ENCODE measurements at places on chromosomes 16 and 17.
A peak's percentile ranks its signal among the peaks of the same experiment; 100 is the strongest.

DNA sequence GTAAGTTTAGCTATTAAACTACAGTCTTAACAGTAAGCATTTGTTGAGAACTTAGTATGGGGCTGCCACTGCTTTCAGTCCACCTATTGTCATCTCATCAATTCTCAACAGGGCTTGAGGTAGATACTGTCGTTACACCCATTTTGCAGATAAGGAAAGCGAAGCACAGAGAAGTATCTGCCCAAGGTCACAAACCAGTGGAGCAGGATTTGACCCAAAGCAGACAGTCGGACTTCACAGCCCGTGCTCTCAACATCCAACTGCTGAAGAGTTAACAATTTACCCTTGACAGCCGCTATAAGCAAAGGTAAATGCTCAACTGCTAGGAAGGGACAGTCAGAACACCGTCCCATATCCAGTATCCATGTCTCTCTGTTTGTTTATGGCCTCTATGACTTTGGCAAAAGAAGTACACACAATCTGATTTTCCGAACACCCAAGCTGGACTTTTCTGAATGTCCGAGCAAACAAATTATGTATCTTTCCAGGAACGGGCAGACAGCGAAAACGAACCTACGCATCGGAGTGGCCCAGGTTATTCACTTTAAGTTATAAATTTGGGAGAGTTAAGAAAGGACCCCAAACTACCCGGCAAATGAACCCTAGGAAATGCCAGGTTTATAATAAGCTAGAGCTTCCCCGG is 1.2 kb downstream of the SIAH1 start:
- DNase-seq = peak; percentile 62

DNA sequence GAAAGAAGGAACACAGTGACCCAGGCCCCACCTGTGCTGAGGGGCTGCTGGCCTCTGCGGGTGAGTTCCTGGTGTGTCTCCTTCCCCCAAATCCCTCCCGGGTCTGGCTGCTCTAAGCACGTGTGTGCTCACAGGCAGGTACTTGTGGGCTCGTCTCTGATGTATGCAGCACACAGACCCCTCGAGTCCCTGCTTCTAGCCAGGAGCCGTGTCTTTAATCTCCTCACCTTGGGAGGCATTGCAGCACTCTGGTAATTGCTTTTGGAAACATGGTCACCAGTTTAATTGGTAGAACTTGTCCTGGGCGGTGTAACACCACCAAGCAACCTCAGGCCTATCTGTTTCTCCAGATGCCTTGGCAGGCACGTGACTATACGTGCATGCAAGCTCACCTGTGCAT is 8.8 kb upstream of the RPL38 start:
- no peak for DNase-seq

GRCh38 chr16:25089351-25089750 is 22.2 kb upstream of the LCMT1 start:
- no peak for DNase-seq

DNA sequence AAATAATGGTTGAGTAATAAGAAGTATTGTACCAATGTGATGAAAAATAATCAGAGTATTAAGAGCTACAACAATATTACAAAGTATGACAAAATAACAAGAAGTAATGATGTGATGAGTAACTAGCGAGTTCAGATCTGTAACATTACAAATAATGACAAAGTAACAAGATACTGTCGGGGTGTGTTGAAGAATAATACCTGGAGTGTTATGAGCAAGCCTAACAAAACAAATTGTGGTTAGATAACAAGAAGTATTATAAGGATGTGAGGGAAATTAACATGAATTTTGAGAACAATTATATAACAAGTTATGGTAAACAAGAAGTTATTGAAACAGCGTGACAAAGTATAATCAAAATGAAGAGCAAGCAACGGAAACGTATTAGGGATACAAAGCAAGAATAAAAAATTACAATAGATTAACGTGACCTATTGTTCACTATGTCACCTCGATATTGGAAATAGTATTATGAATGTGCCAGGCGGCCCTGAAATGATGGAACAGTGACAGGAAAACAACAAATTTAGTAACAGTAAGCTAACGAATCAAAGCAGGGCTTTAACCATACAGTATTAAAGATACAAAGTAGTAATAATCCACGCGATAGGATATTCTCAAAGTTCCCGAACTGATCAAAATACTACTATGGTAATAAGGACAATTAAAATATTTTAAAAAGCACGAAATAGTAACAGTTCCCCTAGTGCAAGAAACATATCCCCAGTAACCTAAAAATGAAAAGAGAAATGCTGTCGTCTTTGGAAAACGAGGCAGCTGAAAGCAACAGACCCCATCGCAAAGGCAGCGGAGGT is 1.6 kb downstream of the TBX4 start:
- DNase-seq = peak; percentile 15

DNA sequence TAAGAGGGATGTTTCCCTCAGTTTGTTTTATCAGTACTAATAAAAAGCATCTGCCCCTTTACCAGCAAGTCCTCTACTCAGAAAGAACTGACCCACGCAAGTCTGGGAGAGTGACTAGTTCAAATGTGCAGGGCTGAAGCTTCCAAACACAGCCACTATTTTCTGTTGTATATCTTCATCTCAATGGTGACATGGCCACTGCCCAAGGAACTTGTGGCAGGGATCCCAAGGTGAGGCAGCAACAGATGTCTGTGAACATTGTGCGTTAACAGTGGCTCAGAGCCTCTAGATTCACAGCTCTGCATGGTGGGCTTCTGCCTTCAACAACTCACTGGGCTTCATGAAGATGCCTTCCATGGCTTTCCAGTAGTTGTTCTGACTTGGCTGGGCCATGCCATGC is 3.7 kb upstream of the BLTP2 start:
- no peak for DNase-seq

DNA sequence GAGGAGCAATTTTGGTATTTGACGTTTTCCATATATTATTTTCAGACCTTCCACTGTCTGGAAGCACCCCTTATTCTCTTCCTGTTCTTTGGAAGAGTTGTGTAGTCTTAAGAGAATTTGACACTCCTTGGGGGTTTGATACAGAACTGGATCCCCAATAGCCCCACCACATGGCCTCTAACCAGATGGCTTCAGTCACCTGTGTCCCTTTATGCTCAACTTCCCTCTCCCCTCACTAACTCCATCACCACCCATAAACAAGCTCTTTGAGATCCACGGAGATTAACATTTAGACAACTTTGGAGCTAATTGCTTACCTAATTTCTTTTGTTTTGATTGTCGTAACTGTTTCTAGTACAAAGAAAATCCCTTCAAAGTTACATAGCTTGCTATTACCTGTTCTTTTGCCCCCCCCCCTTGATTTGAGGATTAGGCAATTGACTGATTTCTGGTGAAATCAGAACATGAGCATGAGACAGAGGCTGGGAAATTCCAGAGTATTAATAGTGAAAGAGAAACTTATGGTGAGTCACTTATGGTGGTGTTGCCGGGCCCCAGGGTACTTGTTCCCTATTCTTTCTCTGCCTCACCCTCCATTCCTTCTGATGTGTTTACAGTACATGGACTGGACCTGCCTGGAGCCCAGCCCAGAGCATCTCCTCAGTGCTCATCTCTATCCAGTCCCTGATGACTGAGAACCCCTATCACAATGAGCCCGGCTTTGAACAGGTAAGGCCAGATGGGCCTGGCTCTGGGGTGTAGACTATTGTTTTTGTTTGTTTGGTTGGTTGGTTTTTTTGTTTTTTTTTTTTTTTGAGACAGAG is 7.5 kb downstream of the UBE2Z start:
- no peak for DNase-seq

DNA sequence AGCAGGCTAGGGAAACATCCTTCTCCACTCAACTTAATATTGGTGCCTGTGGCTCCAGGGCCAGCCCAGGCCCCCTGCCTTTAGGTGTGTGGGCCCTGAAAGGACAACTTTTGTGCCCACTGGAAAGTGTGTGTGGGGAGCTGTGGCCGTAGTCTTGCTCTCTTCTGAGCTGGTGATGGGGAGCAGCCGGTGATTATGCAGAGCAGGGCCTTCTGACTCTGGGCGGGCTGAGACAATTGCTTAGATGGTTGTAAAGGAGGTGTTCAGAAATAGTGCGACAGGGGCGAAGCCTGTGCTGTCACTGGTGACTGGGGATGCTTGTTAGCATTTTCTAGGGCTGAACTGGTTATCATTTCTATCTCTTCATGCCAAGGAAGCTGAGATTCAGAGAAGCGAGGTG is 62.6 kb downstream of the MSI2 start:
- DNase-seq = no peak

- no peak for DNase-seq
Measured at GRCh38 chr17:38439436-38439835, 11.2 kb downstream of the ARHGAP23 start.

DNA sequence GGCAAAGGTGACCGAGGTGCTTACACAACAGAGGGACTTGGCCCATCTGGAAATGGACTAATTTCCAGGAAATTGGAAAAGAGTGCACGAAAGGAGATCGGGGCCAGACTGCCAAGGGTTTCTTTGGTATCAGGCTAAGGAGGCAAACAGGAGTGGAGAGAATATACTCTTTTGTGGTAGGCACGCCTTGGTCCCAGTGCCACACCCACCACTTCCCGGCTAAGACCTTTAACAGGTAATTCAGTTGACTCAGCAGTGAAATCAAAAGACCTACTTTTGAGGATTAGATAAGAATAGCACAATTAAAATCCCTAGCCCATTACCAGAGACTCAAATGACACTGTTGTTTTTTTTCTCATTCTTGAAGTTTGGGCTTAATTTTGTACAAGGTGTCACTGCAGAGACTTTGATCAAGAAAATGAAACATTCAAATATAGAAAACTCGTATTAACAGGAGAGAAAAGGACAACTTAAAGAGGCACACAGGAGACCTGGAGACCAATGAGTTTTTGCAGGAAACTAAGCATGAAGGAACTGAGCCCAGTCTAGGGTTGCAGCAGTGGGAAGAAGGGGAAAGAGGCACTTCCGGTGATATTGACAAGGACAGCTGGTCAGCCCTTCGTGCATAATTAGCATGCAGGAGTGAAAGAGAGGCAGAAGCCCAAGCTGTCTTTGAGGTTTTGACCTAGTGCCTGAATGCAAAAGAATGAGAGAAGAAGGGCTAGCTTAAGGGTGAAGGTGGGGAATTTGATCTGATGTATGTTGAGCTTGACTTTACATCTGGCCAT is 265.5 kb upstream of the CCL2 start:
- DNase-seq = no peak

GRCh38 chr17:47851764-47852112 is 775 bp upstream of the SP6 start:
- DNase-seq = peak; percentile 39

- no peak for DNase-seq
Measured at GRCh38 chr17:8965394-8966168, at the start of gene PIK3R5. PIK3R5 (minus strand) TSS chr17:8965707; CDS start chr17:8911494, 54,213 bp downstream.

DNA sequence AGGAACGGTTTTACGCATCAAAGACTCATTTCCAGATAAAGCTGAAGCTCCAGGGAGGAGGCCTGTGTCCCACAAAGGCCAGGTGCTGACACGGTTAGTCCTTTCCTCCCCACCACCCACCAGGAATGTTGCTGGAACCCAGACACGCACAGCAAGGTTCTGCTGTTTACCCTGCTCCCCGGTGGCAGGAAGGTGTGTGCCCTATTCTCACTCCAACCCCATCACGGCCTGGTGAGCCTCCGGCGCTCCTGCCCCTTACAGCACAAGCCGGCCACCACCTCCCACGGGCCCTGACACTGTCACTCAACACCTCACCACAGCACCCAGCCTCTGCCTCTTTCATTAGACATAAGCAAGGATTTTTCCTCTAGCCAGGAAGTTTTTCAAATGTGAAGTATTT is 47.8 kb downstream of the ANKRD11 start:
- DNase-seq = no peak

- no peak for DNase-seq
Measured at GRCh38 chr16:11561856-11562255, 24.9 kb downstream of the LITAF start.

DNA sequence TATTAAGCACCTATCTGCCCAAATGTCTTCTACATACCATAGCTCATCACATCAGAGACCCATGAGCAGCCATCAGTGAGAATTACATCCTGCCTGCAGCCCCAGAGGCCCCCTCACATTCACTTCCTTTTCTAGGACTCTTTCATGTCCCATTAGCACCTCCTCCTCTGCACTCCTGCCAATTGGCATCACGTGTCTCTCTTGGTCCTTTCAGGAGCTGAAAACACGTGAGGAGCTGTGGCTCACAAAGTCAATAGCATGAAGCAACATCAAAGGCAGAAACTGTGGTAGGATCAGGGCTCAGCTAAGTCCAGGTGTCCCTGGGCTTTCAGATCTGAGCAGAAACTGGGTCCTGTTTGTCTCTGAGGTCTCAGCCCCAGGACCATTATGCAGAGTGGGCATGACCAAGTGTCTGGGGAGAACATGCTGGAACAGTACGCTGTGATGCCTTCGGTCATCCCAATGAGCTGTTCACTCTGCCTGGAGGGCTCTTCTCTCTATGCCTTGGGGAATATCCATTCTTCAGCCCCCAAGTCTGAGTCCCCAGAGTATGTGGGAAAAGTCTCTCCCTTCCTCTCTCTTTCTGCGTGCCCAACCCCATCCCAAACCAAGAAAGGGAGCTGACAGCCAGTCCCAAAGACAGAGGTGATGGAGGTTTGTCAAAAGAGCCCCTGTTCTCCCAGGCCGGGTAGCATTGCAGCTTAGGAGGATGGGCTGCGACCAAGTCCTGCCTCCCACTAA is 457.0 kb upstream of the CDH5 start:
- peak; percentile 19 for DNase-seq

DNA sequence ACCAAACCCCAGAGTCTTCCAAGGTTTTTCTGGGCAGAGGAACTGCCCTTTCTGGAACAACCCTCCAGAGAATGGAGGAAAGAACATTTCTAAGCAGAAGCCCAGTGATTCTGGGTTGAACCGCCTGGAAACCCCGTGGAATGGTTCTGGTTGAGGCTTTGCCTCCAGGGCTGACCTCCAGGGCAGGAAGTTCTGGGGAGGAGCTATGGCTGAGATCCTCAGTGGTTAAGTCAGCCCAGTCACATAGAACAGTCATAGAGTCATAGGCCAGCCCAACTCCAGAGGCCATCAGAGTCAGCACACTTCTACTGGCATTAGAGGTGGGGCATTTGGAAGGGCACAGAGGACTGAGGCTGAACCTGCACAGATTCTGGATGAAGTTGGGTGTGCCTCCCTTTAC is 65.9 kb downstream of the SPACA3 start:
- no peak for DNase-seq

GRCh38 chr16:87560428-87561199 is 41.7 kb upstream of the JPH3 start:
- peak; percentile 14 for DNase-seq

GRCh38 chr16:47310792-47311211 is 150.1 kb downstream of the ITFG1 start:
- DNase-seq = no peak

GRCh38 chr17:30550512-30551273 is 73.5 kb downstream of the GOSR1 start:
- no peak for DNase-seq

GRCh38 chr17:9355846-9356245 is 219.8 kb downstream of the STX8 start:
- DNase-seq = no peak

DNA sequence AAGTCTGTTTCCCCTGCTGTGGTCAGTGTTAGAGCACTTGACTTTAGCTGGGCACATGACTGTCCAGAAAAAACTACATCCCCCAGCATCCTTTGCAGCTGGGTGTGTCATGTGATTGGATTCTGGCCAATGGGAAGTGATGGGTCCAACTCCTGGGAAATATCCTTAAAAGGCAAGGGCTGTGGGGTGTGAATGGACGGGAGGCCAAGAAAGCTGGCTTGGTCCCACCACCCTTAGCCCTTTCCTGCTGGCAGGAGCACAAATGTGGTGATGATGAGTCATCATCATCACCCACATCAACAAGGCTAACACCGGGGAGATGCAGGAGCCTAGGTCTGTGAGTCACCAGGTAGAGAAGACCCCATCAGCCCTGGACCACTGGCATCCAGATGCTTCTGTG is 341.7 kb downstream of the C16orf95 start:
- no peak for DNase-seq
